NCI-H187 (cell line): ENCODE measurements at places on chromosomes 13 and 19.

GRCh38 chr19:18023622-18024251 lies 15.8 kb downstream of the ARRDC2 start:
- no peak for DNase-seq

DNA sequence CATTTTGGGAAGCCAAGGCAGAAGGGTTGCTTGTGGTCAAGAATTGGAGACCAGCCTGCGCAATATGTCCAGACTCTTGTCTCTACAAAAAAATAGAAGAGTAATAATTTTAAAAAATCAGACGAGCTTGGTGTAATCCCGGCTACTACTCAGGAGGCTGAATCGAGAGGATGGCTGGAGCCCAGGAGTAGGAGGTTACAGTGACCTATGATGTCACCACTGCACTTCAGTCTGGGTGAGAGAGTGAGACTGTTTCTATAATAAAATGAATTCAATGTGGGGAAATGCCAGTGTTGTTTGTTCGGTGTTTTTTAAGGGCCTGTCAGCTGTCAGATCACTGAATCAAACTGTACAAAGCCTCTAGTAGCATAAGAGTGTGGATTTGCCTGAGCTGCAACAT lies 1.2 kb upstream of the FBXL3 start:
- no peak for DNase-seq

DNA sequence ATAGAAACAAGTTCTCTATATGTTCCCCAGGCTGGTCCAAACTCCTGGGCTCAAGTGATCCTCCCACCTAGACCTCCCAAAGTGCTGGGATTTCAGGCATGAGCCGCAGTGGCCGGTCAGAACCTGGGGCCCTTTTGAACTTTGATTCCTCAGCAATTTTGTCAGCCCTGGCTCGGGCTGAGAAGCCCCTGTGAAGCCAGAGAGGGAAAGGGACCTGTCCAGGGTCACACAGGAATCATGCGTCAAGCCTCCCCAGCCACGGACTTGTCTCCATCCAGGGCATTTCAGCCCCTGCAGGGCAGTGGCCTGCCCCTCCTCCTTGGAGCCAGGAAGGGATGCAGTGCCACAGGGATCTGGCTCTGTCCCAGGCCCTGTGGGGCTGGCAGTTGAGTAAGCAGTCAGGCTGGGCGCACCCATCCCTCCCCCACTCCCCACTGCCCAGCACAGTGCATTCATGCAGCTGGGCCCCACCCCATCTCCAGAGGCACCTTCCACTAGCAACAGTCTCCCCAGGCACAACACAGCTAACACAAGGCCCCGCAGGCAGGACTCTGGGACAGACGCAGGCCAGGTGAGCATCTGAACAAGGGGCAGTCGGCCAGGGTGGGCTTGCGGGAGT lies at the start of gene CAPS:
Gene CAPS (plus strand): TSS at position 516 of the 619 bp plus-strand sequence. CDS start 153 bp downstream, outside the sequence.
- no peak for DNase-seq

DNA sequence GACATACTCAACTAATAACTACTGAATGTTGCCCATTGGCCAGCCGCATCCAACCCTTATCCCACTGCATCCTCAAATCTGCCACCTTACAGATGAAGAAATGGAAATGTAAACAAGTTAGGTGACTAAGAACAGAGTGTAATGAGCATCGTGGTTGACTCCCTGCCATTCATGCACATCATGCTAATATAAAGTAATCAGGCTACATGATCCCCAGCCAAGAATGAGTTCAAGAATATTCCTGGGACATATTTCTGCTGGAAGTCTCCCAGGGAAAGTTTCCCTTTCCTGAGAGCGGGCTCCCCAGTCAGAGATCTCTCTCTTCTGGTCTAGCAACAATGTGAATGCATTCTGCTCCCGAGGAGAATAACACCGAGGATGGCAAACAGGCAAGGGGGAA lies 55.9 kb upstream of the SERP2 start:
- DNase-seq, result no peak

- no peak for DNase-seq
These were observed 68.4 kb downstream of the ALOX5AP start for GRCh38 chr13:30803749-30804148.

GRCh38 chr19:882871-883497 lies 10.0 kb downstream of the MED16 start:
- DNase-seq, result no peak

DNA sequence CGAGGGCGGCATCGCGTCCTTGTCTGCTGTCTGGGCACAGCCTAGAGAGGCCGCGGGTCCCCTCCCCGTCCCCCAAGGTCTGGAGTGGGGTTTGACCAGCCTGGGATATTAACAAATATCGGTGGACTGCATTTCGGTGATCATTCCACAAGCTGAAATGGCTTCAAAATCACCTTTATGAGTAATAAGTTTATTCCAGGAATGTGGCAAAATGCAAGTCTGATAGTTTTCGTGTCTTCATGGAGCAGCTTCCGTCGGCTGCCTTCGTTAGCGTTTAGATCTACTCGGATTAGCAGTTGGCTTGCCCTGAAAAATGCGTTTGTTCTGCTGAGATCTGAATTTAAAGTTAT lies 1.1 kb upstream of the GJA3 start:
- DNase-seq, result no peak

DNA sequence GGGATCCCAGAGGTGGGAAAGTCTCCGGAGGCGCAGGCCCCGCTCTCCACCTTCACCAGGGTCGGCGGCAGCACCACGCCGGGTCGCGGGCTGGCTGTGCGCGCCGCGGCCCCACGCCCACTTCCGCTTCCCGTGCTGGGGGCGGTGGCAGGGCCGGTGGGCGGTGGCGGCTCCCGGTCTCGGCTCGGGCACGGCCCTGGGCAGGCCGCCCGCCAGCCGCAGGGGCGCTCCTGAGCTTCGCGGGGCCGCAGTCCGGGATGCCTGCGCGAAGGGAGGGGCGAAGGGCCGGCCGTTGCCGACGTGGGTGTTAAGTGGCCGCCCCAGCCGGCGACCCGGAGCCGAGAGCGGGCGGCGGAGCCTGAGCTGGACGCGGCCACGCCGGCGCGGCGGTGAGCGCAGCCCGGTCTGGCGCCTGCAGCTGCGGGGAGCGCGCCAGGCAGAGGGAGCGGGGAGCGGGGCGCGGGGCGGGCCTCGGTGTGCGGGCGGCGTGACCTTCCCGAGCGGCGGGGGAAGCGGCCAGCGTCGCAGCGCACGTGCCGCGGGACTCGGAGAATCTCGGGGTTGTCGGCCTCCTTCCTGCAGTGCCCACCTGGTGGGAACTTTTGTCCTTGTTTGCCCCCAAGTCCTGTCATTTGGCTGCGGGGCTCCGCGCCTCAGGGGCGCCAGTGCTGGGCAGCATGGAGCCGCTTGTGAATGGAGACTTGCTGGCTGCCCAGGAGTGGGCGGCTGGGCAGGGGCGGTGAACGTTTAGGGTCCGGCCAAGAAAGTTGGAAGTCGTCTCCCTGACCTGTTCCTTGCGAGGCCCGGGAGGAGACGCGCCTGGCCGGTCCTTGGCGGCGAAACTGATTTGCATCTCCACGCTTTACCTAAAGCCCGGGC lies at the start of gene SLC25A15:
Gene SLC25A15 (plus strand): TSS at position 337 of the 879 bp plus-strand sequence. CDS start 3,616 bp downstream, outside the sequence.
- DNase-seq, result peak; percentile 34

GRCh38 chr13:63455938-63456337 lies 2040.3 kb upstream of the PCDH20 start:
- no peak for DNase-seq

GRCh38 chr13:98521461-98522247 lies 55.3 kb downstream of the STK24 start:
- no peak for DNase-seq

- DNase-seq, result no peak
These were observed 14.6 kb upstream of the DNMT1 start for GRCh38 chr19:10209315-10209714.

- no peak for DNase-seq
These were observed 17.9 kb downstream of the DOCK9 start for GRCh38 chr13:98959786-98960605.

DNA sequence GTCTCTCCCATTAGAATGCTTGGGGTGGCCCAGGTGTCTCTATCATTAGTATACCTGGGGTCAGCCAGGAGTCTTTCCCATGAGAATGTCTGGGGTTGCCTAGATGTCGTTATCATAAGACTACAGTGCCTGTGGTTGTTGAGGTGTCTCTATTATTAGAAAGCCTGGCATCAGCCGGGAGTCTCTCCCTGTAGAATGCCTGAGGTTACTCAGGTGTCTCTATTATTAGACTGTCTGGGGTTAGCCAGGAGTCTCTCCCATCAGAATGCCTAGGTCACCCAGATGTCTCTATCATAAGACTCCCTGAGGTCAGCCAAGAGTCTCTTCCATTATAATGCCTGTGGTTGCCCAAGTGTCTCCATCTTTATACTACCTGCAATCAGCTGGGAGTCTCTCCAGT lies 1541.1 kb downstream of the UQCRFS1 start:
- DNase-seq, result no peak

GRCh38 chr13:110073982-110074381 lies 233.0 kb downstream of the COL4A1 start:
- DNase-seq, result no peak

- no peak for DNase-seq
These were observed 21.6 kb upstream of the FNDC3A start for GRCh38 chr13:48954081-48954480.

GRCh38 chr13:111202156-111202621 lies 87.1 kb downstream of the ARHGEF7 start:
- no peak for DNase-seq

GRCh38 chr19:29834991-29835846 lies 23.4 kb downstream of the CCNE1 start:
- no peak for DNase-seq

GRCh38 chr19:50719566-50719965 lies at the start of gene SHANK1:
TSS of gene SHANK1 (minus strand) at chr19:50719802. CDS start at chr19:50716919, 2,883 bp downstream.
- DNase-seq, result no peak

- no peak for DNase-seq
These were observed 42.0 kb downstream of the CYSLTR2 start for GRCh38 chr13:48695776-48696175.

DNA sequence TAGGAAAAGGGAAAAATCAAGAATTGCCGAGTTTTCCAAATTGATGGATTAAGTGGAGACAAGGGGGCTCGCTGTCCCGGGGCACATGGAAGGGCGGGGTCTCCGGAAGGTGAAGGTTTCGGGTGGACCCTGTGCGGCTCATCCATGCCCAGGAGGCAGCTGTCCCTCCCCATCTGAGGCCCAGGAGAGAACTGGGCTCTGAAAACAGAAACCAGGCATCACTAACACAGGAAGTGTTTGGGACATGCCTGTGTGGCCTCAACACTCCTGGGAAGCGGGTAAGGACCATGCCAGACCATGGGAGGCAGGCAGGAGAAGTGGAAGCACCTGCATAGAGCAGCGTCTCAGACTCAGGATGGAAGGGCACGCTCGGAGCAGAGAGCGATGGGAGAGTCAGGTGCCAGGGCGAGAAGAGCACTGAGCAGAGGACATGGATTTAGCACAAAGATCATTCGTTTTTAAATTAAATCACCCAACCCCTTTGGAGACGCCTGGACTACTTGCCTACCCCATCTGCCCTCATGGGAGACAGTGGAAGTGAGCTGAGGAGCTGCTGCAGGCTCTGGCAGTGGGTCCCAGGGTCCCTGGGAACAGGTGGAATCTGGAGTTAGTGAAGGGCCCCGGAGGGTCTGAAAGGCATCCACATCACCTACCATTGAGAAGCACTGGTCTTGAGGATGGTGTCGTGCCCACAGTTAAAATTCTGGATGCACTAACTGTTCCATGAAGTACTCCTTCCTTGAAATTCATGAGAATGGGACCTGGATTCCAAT lies 183.2 kb upstream of the SOX1 start:
- no peak for DNase-seq

GRCh38 chr13:114112826-114113322 lies 19.5 kb downstream of the RASA3 start:
- no peak for DNase-seq

DNA sequence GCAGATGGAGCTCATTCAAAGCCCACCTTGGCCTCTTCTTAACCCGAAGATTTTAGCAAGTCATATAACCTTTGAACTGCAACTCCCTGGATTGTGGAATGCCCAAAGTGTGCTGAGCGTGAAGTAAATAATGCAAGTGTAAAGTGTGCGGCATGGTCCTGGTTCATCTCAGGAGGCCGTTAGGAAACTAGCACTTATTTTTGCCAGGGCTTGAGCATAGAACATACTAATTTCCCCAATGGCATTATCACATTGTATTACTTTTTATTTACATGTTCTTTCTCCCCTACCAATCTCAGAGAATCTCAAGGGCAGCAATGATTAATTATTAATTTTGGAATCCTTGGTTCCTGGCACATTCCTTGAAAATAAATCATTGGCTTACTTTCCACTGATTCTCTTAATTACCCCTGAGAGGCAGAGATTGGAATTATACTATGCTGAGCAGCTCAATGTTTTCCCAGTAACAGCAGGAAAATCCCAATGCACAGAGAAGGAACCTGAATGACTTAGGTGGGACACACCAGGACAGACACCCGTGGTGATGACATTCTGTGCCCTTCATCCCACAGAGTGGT lies 128.8 kb upstream of the GJB6 start:
- no peak for DNase-seq

DNA sequence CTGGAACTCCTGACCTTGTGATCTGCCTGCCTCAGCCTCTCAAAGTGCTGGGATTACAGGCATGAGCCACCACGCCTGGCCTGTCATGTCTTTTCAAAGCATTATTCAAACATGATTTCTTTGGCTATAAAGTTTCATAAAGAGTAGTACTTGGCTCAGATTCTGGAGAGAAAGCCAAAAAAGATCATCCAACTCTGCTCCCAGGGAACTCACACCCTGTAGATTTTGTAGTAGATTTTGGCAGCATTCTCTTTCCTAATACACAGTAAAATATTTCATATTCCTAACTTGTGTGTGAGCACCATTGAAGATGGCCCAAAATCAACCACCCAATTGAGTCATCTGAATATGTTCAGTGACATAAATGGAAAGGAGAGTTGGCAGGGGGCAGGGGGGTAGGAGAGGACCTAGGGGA lies 48.4 kb downstream of the CAB39L start:
- no peak for DNase-seq

DNA sequence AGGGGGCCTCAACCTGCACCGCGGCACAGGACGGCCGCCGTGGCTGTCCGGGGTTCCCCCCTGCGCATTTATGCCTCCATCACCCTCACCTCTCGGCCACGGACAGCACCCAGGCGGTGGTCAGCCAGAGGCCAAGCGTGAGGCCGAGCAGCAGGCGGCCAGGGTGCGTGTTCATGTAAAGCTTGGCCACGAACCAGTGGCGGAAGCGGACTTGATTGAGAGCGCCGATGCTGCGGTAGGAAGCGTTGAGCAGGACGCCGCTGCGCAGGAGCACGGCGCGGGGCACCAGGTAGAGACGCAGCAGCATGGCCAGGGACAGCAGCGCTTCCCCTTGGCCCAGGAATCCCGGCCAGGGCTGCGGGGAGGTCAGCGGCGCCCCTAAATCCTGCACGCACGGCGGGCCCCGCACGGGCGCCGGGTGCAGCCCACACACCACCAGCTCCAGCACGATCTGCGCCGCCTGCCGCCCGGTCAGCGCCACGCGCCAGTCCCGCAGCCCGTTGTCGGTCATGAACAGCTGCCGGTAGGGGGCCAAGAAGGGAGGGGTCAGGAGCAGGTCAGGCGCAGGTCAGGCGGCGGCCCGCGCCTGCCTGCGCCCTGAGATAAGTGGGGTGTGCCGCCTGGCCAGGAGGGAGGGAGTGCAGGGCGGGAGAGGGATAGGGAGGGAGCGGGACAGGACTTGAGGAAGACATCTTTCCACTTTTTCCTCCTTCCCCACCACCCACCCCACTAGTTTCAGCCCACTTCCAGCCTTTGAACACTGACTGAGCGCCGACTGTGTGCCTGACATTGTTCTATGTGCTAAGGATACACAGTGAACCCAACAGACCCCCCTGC lies 6.5 kb downstream of the KCNN4 start:
- DNase-seq, result no peak

- no peak for DNase-seq
These were observed 141.0 kb downstream of the RAP2A start for GRCh38 chr13:97574926-97575325.

- no peak for DNase-seq
These were observed 83.4 kb upstream of the GPR183 start for GRCh38 chr13:99390601-99391000.
